Mesenteric fat pad (tissue), 1 donor: ENCODE measurements at places on chromosomes 11 and 22.
A peak's percentile ranks its signal among the peaks of the same experiment; 100 is the strongest.

DNA sequence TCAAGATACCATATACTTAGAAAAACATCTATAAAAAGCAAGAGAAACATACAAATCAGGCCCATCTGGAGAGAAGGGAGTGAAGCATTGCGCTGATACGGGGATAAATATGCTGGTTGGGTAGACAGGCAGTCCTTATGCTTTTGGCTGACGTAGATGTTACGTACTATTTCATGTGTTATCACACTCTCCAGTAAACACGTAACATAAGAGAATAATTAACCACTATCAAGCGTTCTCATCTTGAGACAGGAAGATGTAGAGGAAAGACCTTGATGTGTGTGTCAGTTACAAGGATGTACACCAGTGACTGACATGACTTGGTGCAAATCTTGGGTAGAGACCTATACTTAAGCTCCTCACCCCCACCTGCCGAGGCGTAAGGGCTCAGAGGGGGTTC is 86.7 kb upstream of the PRODH start:
- no peak for DNase-seq

- no peak for DNase-seq
Measured at GRCh38 chr11:60944490-60945294, 7.3 kb downstream of the SLC15A3 start.

GRCh38 chr11:44833877-44834452 is 107.2 kb downstream of the TSPAN18 start:
- peak; percentile 43 for DNase-seq

- peak; percentile 88 for DNase-seq
Measured at GRCh38 chr11:2576111-2576510, 123.7 kb downstream of the KCNQ1OT1 start.

GRCh38 chr11:13955971-13956421 is 6.5 kb upstream of the SPON1 start:
- no peak for DNase-seq

- no peak for DNase-seq
Measured at GRCh38 chr22:28837640-28838039, 37.3 kb upstream of the XBP1 start.

DNA sequence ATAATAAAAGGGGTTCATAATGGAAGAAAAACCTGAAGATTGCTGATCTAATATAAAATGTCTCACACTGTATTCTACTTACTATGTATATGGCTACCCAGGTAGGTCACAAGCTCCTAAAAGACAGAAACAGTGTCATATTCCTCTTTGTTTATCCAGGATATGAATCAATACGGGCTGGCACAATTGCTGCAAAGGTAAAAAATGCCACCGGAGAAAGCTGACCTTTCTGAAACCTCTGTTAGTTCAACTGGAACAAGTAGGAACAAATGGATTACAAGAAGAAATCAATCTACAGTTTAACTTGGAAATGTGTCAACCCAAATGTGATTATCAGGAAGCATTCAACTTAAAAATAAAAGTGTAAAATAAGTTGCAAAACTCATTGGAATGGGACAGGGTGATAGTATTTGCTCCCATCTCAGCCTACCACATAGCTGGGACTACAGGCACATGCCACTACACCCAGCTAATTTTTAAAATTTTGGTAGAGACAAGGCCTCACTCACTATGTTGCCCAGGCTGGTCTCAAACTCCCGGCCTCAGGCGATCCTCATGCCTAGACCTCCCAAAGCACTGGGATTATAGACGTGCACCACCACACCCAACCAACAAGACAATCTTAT is 27.6 kb downstream of the SLC35F2 start:
- DNase-seq = no peak

- no peak for DNase-seq
Measured at GRCh38 chr22:23457380-23457985, 122.6 kb downstream of the IGLL1 start.

GRCh38 chr11:81700076-81700475 is 1033.6 kb downstream of the FAM181B start:
- DNase-seq = no peak

GRCh38 chr11:62925745-62926679 is 4.8 kb upstream of the CHRM1 start:
- DNase-seq = no peak

- no peak for DNase-seq
Measured at GRCh38 chr22:25919452-25919851, 177.5 kb downstream of the MYO18B start.
